ENCODE measurements at places on chromosomes 3 and 15. TPM values are rescaled to one million over a fixed set of nuclear protein-coding genes. Genes with fewer than 3 reads are reported as not detected.

Gene CPEB1
- total RNA-seq, result not detected

Gene TPRG1
- total RNA-seq, result 2.8 TPM

Gene CCDC33
- total RNA-seq, result 0.15 TPM

Gene TMEM266
- total RNA-seq, result 0.91 TPM

Gene ARL14
- 0.42 TPM for total RNA-seq

Gene DPPA4
- 0.27 TPM for total RNA-seq

Gene IMPG2
- 0.20 TPM for total RNA-seq

Gene RNF168
- total RNA-seq, result 25.1 TPM

Gene DAZL
- total RNA-seq, result not detected

Gene RPP14
- 22.4 TPM for total RNA-seq

Gene KLF15
- total RNA-seq, result 3.3 TPM

Gene DNASE1L3
- not detected for total RNA-seq

Gene HIGD2B
- 0.27 TPM for total RNA-seq

Gene CFAP100
- total RNA-seq, result not detected

Gene GOLGA8G
- not detected for total RNA-seq

Gene HPS3
- total RNA-seq, result 17.1 TPM

Gene ZBBX
- total RNA-seq, result 0.81 TPM

Gene SNURF
- total RNA-seq, result 0.44 TPM

Gene KIF7
- total RNA-seq, result 0.12 TPM

Gene PEX5L
- total RNA-seq, result not detected

Gene IRAK2
- total RNA-seq, result 3.6 TPM

Gene CCDC80
- 1.7 TPM for total RNA-seq

Gene ILDR1
- 2.9 TPM for total RNA-seq

Gene RARRES1
- total RNA-seq, result 0.20 TPM

Gene DUOXA1
- 2.3 TPM for total RNA-seq

Gene FOXB1
- not detected for total RNA-seq

Gene SLC9C1
- total RNA-seq, result 0.79 TPM

Gene ADPGK
- 41.5 TPM for total RNA-seq

Gene RASGRF1
- 2.4 TPM for total RNA-seq

Gene TMEM42
- 13.9 TPM for total RNA-seq

Gene CAND2
- total RNA-seq, result not detected

Gene GALNT15
- 0.05 TPM for total RNA-seq

Gene ZNF662
- total RNA-seq, result not detected

Gene ST6GAL1
- 15.6 TPM for total RNA-seq

Measured in HCT116 (cell line).